ENCODE measurements at places on chromosomes 11 and 22.

GRCh38 chr11:57240757-57241156 is 3.7 kb upstream of the APLNR start:
- DNase-seq = no peak

- DNase-seq = no peak
Measured at GRCh38 chr11:72798361-72798760, 4.5 kb upstream of the STARD10 start.

DNA sequence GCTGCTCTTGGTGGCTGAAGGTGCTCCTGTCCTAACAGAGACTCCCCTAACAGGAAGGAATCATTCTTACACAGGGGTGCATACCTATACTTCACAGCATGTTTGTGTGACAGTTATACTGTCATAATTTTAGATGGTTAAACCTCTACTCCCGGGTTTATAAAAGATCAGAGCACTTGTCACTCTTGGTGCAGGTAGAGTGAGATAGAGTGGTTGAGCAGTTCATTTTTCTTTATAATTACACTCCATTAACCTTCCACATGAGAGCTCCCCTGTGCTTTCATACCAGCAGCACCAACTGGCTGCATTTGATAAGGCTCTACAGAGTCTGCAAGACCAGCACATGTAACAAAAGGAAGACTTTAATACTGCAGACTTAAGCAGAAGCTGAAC is 72.9 kb downstream of the LARGE2 start:
- DNase-seq = no peak

DNA sequence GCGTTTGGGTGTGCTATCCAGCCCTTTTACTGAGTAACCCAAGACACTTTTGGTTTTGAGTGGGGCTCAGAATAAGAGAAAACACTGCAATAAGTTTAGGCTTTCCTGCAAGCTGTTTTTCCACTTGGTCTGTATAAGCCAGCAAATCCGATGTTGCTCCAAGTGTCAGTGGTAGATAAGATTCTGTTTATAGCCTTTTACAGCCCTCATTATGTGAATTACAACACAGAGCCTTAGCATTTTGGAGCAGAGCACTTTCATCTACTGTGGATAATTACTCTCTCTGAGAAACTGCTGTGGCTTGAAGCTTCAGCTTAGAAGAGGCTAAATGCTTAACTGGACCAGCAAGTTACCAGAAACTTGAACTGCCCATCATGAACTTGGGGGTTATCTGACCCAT is 601.1 kb downstream of the JRKL start:
- DNase-seq = no peak

- no peak for DNase-seq
Measured at GRCh38 chr11:15697437-15698236, 582.9 kb downstream of the INSC start.

DNA sequence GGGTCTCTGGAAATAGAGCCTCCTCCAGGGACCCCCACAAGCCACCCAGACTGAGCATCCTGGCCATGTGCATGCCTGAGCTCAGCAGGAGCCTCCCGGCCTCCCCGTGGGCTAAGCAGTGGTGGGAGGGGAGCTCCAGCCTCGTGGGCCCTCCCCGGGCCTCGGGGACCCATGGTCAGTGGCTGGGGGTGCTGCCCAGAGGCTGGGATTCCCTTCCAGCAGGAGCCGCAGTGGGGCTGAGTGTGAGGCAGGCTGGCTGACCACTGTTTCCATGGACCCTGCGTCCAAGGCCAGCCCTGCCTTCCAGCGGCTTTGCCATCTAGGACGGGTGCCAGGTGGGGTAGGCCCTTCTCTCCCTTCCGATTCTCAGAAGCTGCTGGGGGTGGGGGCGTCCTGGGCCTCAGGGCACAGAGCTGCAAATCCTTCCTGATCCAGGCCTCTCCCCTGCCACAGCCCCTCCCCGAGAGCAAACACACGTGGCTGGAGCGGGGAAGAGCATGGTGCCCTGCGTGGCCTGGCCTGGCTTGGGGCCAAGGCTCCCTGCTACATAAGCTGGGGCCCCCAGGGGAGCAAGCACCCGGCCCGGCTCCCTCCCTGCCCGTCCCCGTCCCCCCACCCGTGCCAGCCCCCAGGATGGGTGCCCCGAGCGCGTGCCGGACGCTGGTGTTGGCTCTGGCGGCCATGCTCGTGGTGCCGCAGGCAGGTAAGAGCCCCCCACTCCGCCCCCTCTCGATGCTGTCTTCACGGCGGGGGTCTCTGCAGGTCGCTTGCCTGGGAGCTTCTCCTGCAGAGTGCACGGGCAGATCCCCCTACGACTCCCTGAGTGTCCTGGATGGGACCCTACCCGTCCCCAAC is at the start of gene MUC5B:
Gene MUC5B, plus strand, starts transcription at position 576 of the 855 bp plus-strand sequence. Its CDS starts 58 bp downstream, at position 634.
- no peak for DNase-seq

GRCh38 chr11:19332476-19332875 is 91.7 kb upstream of the E2F8 start:
- DNase-seq = no peak

GRCh38 chr22:44127356-44127755 is 53.4 kb upstream of the PARVG start:
- no peak for DNase-seq

DNA sequence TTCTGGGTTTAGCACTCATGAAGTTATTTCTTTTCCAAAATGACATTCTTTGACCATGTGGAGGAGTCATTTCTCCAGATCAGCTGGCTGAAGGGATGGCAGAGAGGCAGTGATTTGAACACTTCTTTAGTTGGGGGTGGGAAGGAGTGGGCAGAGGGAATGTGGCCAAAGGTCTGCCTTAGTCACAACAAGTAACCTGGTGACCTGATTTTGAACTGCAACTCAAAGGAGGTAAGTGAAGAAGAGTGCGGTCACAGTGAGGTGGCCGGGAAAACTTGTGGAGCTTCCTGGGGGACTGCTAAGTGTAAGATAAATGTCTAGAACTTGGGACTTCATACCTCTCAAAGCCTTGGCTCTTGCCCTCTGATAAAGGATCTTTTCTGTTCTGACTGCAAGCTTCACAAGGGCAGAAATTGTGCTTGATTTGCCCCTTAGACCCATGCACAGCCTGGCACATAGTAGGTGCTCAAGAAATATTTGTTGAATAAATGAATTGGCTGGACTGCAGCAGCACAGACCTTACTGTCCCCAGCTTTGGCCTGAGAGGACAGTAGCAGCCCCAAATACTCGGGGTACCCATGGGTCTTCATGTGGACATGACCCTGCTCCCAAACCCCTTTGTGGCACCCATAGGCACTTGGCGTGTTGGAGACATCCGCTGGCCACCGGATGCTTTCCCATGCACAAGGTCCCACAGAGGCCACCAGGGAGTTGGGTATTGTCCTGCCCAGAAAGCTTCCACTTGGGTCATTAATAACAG is 99.0 kb upstream of the ALX4 start:
- DNase-seq = no peak

DNA sequence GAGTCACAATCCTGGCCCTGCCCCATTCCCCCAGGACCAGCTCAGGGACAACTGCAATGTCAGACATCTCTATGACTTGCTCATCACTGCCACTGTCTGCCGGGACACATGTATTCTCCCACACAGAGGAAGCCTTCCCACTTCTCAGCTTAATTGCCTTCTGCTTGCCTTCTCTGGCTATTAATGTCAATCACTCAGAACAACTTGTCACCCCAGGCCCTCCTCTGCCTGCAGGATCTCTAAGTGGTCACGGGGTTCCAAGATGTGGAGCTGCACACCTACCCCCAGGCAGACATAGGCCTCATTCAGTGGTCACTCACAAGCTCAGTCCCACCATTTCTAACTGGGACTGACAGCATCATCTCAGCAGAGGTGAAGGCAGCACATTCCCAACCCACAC is 15.1 kb downstream of the PLEKHA7 start:
- DNase-seq = no peak

DNA sequence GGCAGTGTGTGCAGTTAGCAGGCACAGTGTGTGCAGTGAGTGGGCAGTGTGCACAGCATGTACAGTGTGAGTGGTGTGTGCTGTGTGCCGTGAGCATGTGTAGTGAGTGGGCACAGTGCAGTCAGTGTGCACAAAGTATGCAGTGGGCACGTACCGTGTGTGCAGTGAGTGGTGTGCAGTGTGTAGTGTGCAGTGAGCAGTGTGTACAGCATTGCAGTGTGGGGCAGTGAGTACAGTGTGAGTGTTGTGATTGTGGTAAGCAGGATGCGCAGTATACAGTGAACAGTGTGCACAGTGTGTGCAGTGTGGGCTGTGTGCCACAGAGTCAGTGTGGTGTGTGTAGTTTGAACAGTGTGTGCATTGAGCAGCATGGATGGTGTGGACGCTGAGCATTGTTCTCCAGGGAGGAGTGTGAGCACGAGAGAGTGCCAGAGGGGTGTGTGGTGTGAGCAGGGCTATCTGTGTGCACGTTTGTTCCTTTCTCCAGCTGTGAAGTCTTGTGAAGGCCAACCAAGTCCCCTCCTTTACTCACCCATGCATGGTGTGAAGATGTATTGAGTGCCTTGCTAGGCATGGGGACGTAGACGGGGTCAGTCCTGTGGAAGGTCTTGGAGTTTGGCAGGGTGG is 3.0 kb downstream of the SHANK3 start:
- DNase-seq = no peak

All from hippocampal formation (tissue), 2 donors.